ENCODE measurements at places on chromosomes 4 and X.

- DNase-seq: no peak
These were observed at the start of gene DAPP1 for GRCh38 chr4:99816545-99817308. Gene DAPP1 (plus strand): TSS chr4:99816827. CDS start chr4:99816914, 87 bp downstream.

DNA sequence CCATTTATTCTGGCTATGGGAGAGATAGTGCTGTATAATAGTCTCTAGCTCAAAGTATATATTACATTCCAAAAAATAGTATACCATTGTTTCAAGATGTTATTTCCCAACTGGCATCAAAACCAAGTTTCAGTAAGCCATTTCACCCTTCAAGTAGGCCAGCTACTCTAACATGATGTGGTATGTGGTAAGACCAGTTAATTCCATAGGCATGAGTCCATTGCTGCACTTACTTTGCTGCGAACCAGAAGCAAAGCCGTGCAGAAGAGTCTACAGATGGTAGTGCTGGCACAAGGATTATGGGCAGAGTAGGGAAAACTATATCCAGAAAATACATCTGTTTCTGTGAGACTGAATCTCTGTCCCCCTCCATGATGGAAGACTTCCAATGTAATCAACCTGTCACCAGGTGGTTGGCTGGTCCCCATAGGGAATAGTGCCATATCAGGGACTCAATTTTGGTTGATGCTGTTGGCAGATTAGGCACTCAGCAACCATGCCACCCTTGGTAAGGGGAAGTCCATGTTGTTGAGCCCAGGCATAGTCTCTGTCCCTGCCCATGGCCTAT is 49.8 kb upstream of the HSD17B10 start:
- DNase-seq: no peak

GRCh38 chr4:74456056-74456744 is 11.3 kb downstream of the AREG start:
- DNase-seq: no peak

DNA sequence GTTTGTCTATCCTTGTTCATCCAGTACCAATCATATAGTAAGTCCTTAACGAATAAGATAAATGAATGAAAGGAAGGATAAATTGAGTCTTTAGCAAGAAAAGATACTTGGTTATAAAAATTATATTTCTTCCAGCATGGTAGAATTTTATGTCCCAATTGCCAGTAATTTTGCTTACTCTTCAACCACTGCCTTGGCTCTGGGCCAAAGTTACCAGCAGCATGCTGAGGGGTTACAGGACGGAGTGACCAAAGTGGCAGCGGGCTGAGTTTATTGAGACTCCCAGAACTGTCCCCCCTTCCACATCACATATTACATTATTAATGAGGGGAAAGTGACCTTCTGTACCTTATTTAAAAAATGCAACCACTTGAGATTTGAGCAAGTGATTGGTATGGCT is 121.7 kb downstream of the RASGEF1B start:
- DNase-seq: no peak

GRCh38 chrX:776529-777230 is 146.1 kb downstream of the SHOX start:
- DNase-seq: no peak

GRCh38 chr4:19478791-19479190 is 772.9 kb upstream of the SLIT2 start:
- DNase-seq: no peak

DNA sequence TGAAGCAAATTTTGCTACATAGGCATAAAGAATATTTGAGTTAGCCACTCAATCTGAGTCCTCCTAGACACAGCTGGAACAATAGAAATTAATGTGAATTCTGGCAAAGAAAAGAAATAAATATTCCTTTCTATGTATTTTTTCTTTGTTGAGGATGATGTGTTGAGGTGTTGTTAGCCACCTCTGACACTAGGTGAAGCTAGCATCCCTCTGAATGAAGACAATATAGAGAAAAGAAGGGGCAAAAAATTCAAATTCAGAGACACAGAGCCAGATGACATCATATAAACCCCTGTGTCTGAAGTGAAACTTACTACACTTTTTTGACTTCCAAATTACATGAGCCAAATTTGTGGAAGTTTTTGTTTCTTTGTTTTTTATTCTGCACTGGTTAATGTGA is 34.6 kb upstream of the TMPRSS11D start:
- DNase-seq: no peak

DNA sequence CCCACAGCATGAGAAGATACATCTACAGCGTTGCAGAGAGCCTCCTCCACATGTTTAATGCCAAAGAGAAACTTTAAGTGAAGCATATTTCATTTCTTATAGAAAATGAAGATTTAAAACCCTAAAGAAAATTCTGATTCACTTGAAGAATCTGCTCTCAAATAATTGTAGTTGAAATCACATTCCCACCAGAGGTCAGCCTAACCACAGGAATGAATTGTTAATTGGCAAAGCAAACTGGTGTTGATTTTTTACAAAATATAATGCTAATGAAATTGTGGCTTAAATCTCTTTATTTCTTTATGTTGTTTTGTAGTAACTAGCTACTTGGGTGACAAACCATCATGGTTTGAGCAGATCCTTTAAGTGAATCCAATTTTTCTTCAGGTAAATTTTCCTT is 31.1 kb upstream of the WDR17 start:
- peak; percentile 41 for DNase-seq

DNA sequence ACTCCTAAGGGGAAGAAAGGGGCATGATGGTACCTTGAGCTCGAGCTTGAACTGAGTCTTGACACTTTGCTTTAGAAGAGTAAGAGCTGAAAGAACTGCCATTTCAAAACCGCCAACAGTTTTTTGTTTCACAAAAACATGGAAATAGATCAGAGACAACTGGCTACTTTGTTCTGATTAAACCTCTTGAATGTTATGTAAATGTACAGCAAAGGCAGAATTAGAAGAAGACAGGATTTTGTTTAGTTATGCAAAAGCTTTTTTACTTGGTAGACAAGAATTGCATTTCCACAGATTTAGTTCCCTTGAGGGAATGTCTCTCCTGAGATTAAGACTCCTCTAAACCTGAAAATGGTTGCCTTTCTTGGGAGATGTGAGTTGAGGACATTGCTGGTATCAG is 33.3 kb upstream of the STPG2 start:
- DNase-seq: no peak

- DNase-seq: no peak
These were observed 54.0 kb downstream of the METTL14 start for GRCh38 chr4:118739022-118739713.

DNA sequence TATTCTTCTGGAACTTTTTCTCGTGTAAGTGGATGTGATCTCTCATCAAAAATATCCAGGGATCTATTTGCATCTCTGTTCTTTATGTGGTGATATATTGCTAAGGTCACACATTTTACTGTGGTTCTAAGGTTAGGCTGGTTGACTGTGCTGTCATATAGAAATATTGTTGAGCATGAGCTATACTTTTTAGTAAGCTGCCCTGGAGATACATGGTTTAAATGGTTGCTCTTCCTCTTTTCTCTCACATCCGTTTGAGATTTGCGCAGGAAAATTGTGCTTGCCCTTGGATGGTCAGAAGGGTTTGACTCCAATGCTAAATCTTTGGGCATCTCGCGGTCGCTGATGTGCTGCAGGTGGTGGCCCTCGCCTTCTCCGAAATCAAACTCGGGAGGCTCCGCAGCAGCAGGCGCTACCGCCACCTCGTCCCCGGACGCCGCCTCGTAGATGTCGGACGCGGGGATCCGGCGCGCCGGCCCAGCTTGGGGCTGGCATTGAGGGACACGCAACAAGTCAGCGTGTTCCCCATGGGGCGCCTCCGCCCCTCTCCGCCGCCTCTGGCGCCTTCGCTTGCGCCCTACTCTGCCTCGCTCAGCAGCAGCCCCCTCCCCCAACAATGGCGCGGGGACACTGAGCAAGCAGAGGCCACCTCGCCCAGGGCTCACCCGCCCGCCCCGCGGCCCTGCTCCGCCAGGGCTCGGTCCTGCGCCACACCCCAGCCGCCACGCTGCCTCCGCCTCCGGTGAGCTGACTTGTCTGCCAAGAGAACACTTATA is 154.5 kb downstream of the MSN start:
- DNase-seq: no peak

DNA sequence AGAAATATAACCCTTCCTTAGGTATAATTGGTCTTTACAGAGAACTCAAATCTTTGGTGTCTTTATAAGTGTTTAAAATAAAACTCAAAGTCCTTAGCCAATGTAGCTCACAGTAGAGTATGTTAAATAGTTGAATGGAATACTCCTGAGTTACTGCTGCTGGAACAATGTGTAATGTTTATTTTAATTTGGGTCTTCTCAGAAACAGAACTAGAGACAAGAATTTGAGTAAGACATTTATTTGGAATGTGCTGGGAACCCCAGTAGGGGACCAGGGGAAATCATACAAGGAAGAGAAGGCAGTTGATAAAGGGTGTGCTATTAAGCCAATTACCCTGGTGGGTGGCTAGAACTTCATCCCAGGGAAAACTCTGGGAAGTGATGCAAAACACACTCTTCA is 240.4 kb upstream of the LDB2 start:
- DNase-seq: no peak

- no peak for DNase-seq
These were observed 584.8 kb downstream of the PPARGC1A start for GRCh38 chr4:23305026-23305425.

- no peak for DNase-seq
These were observed 19.7 kb downstream of the LRCH2 start for GRCh38 chrX:115214151-115214550.

DNA sequence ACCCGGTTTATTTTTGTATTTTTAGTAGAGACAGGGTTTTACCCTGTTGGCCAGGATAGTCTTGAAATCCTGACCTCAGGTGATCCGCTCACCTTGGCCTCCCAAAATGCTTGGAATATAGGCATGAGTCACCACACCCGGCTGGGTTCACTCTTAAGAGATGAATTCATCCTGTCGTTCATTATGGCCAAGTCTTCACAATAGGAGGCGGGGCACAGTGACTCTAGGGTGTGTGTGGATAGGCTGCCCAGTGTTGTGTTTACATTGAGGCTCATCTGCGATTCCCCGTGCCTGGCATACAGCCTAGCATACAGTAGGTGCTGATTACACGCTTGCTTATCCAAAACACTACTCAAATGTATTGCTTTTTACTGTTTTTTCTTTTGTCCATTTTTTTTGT is 41.3 kb upstream of the IGFBP7 start:
- no peak for DNase-seq

- peak; percentile 14 for DNase-seq
These were observed 733 bp upstream of the NAA15 start for GRCh38 chr4:139300431-139301112.
